ENCODE measurements at places on chromosomes 5 and 9. TPM values are rescaled to one million over a fixed set of nuclear protein-coding genes. Genes with fewer than 3 reads are reported as not detected.

- DNase-seq = no peak
Observed at GRCh38 chr9:127792417-127793031, 6.7 kb downstream of the CDK9 start.

GRCh38 chr5:17249029-17249634, 31.7 kb downstream of the BASP1 start:
- DNase-seq = no peak

- DNase-seq = no peak
Observed at GRCh38 chr5:84693256-84693655, 308.6 kb upstream of the EDIL3 start.

- no peak for DNase-seq
Observed at GRCh38 chr5:158313027-158313732, 454.2 kb upstream of the CLINT1 start.

- no peak for DNase-seq
Observed at GRCh38 chr5:179327021-179327735, 18.1 kb downstream of the ADAMTS2 start.

EQTN gene
- not detected for total RNA-seq

CYLC2 gene
- not detected for total RNA-seq

CCL28 gene
- 1.4 TPM for total RNA-seq

All from mesenteric fat pad (tissue), 1 donor.